EH (cell line): ENCODE measurements at places on chromosomes 13 and 19.

DNA sequence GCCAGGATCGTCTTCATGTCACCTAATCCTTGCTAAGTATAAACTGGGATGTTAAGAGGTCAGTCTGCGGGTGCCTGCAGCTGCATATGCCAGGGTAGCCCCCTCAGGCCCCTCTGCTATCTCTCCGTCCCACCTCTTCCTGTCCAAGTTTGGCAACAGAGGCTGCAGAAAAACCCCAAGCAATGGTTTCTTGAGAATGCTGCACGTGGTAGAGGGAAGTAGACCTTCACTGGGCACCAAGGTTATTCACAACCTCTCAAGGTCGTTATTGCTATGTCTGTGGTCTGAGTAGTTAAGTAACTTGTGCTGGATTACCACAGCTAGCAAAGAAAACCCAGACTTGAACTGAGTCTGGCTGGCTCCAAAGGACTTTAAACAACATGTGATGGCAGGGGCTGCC, 77.9 kb upstream of the XPO4 start:
- DNase-seq = no peak

DNA sequence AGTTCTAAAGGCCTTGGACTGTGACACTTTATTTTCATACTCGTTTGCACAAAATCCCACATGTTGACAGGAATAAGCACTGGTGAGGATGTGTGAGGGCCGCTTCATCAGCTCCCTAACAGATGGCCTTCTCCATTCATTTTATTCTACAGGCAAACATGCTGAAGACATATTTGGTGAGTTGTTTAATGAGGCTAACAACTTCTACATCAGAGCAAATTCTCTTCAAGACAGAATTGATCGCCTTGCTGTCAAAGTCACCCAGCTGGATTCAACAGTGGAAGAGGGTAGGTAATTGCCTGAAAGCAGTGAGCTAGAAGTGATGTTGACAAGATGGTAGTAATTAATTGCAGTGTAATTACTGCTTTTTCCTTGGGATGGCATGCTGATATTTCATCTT, 95.7 kb downstream of the GPR12 start:
- DNase-seq = no peak

- DNase-seq = no peak
Observed at GRCh38 chr19:46387713-46388130, 25.6 kb downstream of the CCDC8 start.

DNA sequence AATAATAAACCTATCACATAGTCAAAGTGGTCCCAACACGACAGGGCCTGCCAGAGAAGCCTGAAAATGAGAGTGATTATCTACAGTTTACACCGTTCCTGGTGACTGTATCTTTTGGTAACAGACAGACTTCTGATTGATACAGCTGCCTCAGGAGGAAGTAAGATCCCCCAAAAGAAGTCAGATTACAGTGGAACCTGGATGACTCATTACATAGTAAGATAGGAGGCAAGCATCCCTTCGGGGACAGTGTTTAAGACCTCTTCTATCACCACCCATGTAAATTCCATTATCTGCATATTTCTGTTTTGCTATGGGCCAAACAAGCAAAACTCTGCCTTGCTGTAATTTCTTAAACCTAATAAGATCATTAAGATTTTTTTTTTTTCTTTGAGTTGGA, 44.0 kb upstream of the FLT1 start:
- peak; percentile 15 for DNase-seq

GRCh38 chr13:27909378-27909777, 10.4 kb upstream of the PDX1 start:
- DNase-seq = no peak

- DNase-seq = peak; percentile 16
Observed at GRCh38 chr13:39417131-39417530, 185.9 kb downstream of the LHFPL6 start.

GRCh38 chr13:108618233-108618632, 11.2 kb upstream of the MYO16 start:
- no peak for DNase-seq

DNA sequence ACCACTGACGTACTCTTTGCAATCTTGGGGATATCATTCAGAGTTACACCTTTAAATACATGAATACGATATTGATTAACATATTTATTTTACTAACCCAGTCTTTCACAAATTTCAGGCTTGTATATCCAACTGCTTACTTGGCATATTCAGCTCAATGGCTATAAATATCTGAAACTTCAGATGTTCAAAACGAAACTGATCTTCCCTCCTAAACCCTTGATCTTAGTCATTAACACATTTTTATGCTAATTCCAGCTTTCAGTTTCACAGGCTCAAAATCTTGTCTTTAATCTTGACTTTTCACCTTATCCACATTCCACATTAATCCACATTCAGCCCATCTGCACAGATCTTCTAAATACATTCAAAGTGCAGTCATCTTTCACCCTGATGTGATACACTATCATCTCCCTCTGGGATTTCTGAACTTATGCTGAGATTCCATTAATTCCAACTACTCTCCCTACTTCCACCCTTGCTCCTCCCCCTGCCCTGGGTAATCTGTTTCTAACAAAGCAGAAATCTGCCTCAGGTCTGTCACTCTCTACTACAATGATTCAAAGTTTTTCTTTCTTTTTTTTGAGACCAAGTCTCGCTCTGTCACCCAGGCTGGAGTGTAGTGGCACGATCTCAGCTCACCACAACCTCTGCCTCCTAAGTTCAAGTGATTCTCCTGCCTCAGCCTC, 387.2 kb downstream of the GPC5 start:
- DNase-seq = no peak

- peak; percentile 56 for DNase-seq
Observed at GRCh38 chr19:7869910-7870511, 4.2 kb downstream of the PRR36 start.

- no peak for DNase-seq
Observed at GRCh38 chr13:43749503-43749902, 37.3 kb downstream of the ENOX1 start.

DNA sequence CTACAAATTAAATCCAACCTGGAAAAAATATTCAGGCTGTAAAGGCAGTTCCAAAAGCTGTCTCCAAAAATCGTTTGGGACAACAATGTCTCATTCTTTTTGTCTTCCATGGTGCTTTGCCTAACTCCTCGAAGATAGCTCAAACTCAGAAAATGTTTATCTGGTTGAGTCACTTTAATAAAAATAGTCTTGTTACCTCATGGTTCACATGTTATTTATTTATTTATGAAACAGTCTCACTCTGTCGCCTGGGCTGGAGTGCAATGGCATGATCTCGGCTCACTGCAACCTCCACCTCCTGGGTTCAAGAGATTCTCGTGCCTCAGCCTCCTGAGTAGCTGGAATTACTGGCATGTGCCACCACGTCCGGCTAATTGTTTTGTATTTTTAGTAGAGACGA, 4.9 kb upstream of the BRD4 start:
- peak; percentile 87 for DNase-seq

GRCh38 chr13:27171244-27171826, at the start of gene USP12:
TSS of gene USP12 (minus strand) at chr13:27171811. CDS start at chr13:27171639, 172 bp downstream.
- DNase-seq = no peak
